ENCODE measurements at places on chromosomes 3 and 15.

DNA sequence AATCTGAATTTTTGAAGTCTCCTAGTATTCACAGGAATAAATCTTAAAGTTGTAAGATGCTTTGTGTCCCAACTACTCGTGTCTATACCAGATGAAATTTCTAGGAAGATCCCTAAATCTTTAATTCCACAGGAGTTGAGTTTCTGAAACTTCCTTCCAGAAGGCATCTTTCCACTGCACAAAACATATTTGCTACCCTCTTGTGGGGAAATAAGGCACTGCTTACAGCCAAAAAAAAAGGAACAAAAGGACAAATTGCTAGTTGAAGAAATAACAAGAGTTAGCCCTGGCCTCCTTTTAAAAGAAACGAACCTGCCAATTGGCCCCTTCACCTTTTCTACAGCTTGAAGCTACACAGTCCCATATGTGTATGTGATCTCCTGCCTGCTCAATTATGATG is 54.0 kb downstream of the TAFA4 start:
- DNase-seq: no peak

DNA sequence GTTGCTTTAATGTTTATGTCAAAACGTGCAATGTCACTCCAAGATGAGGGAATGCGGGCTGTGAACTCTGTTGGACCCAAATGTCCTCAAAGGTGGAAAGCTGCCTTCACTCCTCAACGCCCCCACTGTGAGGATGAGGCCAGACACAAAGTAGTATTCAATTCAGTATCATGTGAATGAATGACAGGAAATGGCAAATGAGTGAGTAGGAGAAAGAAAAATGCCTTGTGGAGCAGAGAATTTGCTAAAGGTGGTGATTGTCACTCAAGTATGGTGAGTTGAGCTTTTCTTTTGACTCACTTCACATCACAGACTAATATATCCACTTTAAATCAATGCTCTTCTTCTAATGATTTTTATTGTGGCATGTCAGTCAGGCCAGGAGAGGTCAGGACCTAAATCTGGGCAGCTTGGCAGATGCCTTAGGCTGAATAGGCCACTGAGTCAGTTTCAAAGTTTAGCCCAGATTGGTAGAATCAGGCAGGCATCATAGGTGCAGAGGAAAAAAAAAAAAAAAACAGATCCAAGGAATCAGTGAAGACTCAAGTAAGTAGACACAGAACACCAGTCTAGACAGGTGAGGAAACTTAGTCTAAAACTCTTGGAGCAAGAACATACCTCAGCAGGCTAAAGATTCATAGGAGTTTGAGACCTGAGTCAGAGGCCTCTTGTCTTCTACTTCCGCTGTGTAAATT is 71.0 kb upstream of the ZBED2 start:
- DNase-seq: no peak

DNA sequence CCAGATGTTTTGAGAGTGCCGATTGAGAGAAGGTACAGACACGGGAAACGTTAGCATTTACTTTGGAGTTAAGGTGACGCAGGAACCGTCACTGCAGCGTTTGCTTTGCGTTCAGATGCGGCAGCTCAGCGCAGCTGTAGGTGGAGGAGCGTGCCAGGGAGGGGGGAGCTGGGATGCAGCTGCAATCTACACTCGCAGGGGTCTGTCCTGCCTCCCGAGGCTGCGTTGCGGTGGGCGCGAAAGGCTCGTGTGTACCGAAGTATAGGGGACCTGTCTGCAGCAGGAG is 425 bp upstream of the FYTTD1 start:
- peak; percentile 56 for DNase-seq

DNA sequence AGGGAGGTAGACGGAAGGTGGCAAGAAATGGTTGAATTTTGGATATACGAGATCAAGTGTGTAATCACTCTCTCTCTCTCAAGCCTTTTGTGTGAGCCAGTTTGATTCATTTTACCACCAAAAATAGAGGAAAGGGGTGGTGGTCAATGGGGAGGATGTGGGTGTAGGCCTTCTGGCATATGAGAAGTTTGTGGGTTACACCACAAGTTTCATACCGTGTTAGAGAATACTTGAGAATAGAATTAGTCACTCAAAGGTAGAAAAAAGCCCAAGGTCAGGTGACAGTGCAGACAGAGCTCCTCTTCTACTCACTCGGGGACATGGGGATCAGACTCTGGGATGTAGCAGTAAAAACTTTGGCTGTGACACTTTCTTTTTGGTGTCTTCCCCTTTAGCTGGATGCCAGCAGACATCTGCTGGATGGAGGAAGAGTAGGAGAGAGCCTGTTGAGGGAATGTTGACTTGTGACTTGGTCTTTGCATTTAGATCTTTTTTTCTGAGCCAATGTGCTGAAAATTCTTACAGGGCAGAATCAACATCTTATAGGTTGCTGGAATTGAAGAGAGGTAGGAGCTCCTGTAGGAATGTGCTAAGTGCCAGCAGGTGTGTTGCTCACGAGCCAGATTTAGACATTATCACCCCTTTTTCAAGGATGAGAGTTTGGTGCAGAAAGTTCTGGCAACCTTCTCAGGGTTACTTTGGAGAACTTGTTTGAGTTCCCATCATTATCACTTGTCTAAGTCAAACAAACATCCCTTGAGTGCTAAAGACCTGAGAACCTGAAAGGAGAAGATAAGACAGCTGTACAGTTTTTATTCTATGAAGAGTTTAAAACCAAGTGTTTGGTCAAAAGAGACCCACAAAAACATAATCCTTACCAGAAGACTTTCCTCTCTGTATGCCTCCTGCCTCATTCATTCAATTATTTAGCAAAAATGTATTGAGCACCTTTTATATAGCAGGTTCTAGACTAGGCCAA is 43.9 kb upstream of the RYK start:
- DNase-seq: peak; percentile 93

DNA sequence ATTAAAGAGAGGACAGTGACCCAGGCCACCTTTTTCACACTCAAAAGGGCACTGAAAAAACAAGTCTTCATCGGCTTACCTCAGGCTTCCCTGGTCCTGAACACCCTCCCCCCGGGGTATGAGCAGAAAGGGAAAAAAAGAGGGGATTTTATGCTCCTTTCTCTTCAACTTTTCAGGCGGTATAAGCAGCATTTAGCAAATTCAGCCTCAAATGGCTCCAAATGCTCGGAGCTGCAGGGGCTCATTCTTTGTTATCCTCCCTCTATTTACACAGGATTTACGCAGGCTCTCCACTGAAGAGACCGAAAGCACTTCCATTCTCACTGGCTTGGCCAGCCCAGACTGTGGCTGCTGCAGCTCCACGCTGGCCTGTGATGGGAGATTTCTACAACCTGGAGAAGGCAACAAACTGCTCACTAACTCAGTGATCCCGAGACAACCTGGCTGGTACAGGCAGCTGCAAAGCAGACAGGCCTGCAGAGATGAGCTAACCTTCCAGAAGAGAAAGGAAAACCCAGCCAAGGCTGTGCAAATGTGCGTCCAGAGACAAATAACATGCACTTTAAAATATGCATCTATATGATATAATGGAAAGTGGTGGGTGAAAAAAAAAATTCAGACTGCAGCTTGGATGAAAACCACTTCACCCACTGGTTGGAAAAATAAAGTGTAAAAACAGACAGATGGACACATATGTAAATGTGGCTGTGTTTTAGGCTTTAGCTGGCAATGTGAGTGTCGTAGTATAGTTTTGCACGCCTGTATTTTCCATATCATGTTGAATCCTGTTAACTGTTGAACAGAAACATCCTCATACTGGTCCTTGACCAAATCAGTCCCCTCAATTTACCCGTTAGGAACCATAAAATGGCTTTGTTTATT is 54.2 kb downstream of the MEIS2 start:
- DNase-seq: no peak

GRCh38 chr3:153379516-153379915 is 217.5 kb downstream of the RAP2B start:
- no peak for DNase-seq

GRCh38 chr3:53577506-53577905 is 83.1 kb downstream of the CACNA1D start:
- no peak for DNase-seq

GRCh38 chr3:63438826-63439371 is 160.8 kb downstream of the SYNPR start:
- DNase-seq: no peak

- DNase-seq: peak; percentile 82
These were observed 15.6 kb downstream of the TEX264 start for GRCh38 chr3:51686512-51687215.

DNA sequence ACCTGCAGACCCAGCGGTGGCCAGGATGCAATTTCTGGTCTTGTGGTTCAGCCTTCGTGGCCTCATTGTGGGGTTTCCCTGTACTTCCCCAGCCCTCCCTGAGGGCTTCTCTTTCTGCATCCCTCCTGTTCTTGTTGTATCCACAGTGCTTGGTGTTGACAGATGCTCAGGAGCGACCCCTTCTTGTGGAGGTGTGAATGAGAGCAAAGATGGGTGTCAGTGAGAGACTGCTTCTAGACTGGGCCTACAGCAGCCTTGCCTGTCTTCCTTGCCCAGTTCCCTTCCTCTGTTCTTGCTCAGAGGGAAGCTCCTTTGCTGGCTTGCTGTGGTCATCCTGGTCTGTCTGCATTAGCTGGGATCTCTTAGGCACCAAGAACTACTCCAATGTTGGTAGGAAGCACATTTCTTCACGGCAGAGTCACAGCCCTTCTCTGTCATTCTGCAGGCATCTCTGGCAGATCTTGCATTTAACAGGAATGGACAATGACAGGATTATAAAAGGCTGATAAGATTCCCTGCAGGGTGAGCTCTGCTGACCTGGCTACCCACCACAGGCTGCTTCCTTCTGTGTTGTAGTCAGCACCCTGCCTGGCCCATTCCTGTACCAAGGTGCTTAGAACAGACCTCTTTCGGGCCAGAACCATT is 317.8 kb upstream of the C2CD4B start:
- peak; percentile 8 for DNase-seq

DNA sequence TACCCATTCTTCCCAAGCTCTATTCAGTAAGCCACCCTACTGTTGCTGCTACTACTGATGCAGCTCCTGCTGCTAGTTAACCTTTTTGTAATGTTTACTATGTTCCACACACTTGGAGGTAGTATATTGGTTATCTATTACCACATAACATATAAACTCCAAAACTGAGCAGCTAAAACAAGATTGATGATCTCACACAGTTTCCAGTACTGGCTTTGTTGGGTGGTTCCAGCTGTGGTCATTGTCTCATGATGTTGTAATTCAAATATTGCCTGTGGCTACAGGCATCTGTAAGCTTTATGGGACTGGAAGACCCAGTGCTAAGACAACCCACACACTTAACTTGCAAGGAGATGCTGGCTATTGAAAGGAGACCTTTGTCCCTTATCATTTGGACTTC is 556.2 kb upstream of the SUCLG2 start:
- no peak for DNase-seq

- DNase-seq: no peak
These were observed 31.3 kb downstream of the LRRC28 start for GRCh38 chr15:99282586-99282985.

GRCh38 chr3:178181784-178182183 is 354.5 kb upstream of the KCNMB2 start:
- no peak for DNase-seq

GRCh38 chr3:122273498-122273897 is 51.5 kb upstream of the CSTA start:
- no peak for DNase-seq

GRCh38 chr3:51975852-51976549 is 1.1 kb downstream of the ABHD14A start:
- no peak for DNase-seq

DNA sequence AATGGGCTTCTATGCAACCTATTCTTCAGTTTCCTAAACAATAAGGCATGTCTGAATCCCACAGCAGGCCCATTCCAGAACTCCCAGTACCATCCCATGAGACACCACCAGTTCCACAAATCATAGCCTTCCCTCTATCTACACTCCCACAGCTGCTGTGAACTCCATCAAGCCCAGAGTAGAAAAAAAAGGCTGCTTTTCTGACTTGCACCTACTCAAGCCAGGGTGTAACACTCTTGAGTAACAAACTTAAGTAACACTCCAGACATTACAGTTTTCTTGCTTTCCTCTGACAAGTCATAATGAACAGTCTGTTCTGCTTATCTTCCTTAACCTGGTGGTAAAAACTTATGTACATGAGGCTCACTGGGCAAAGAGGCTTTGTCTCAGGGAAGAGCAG is 283.1 kb downstream of the NFKBIZ start:
- no peak for DNase-seq

DNA sequence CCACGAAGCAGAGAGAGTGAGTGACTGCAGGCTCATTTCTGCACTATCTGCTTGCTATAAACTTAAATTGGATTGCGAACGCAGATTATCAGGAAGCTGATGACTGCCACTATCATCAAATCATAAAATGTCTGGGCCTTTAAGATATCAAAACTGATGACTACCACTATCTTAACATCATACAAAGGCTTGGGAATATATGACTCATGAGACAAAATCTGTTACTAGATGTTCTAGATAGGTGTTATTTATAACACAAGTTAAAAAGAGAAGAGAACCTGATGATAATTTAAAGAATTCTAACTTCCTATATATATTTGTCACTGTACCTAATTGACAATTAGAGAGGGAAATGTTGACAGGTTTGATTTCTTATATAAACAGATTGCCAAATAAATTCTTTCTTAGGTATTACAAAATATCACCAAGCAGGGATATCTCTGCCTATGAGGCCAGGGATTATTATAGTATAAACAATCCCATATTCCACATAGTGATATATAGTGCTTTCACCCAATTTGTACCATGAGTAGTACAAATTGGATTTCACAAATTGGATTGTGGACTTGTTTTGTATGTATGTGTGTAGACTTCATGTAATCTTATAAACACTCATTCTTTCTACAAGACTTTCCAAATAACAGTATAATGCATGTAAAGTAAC is 1157.2 kb downstream of the ROBO1 start:
- no peak for DNase-seq

GRCh38 chr3:111362381-111363009 is 179.5 kb upstream of the CD96 start:
- no peak for DNase-seq

DNA sequence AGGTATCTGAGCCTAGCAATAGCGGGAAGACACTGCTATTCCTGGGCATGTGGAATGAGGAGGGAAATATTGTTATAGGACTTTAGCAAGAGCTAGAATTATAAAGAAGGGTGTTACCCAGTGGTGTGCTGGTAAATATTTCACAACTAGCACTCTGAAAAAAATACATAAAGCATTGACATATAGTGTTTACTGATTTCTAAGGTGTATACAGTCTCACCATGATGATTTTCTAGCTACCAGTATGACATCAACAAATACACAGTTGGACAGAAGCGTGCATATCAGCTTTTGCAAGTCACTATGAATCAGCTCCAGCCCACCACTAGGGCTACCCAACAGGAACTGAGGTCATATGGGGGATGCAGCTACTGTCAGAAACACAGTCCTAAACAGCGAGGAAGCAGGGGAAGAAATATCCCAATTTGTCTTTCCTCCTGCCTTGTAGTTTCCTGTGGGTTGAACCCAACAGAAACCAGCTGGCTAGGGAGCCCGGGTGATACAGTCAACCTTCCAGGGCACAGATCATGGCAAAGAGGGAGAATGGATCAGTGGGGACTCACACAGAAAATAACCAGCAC is 39.6 kb downstream of the HGD start:
- DNase-seq: no peak

GRCh38 chr15:71386448-71387236 is 271.4 kb downstream of the THSD4 start:
- DNase-seq: peak; percentile 40

All from MM.1S (cell line).